Left kidney (tissue), 8 donors: ENCODE measurements at places on chromosomes 12 and 14. TPM values are rescaled to one million over a fixed set of nuclear protein-coding genes. Genes with fewer than 3 reads are reported as not detected.

CLEC7A gene
- 2.8 TPM for polyA plus RNA-seq

CLEC12A gene
- polyA plus RNA-seq = 0.85 TPM

COX14 gene
- 44.5 TPM for polyA plus RNA-seq

AKAP6 gene
- polyA plus RNA-seq = 2.9 TPM

SLC10A1 gene
- polyA plus RNA-seq = 0.22 TPM

TMTC2 gene
- 46.4 TPM for polyA plus RNA-seq
